Liver (tissue), 10 donors: ENCODE measurements at places on chromosomes 1 and 21. TPM values are rescaled to one million over a fixed set of nuclear protein-coding genes. Genes with fewer than 3 reads are reported as not detected.

The NPHS2 gene
- total RNA-seq = not detected

The FNDC5 gene
- total RNA-seq = 2.5 TPM

The EPS8L3 gene
- total RNA-seq = 0.09 TPM

The PBXIP1 gene
- total RNA-seq = 24.6 TPM

GRCh38 chr1:119564548-119564947, 57.5 kb downstream of the HSD3B1 start:
- no peaks in the 10 kb centered on the region for H3K27me3 ChIP-seq
- no peaks in the 10 kb centered on the region for H3K36me3 ChIP-seq
- no peak for DNase-seq
- no peak overlapping the region for H3K27ac ChIP-seq
- H3K4me1 ChIP-seq = no peaks in the 10 kb centered on the region

- no peaks in the 10 kb centered on the region for H3K4me1 ChIP-seq
- no peaks in the 10 kb centered on the region for H3K36me3 ChIP-seq
- no peaks in the 10 kb centered on the region for H3K27me3 ChIP-seq
- no peak overlapping the region for H3K27ac ChIP-seq
- DNase-seq = no peak
Observed at GRCh38 chr1:145889722-145890121, 4.1 kb upstream of the ANKRD35 start.

- no peaks in the 10 kb centered on the region for H3K36me3 ChIP-seq
- H3K27me3 ChIP-seq = no peaks in the 10 kb centered on the region
- no peak overlapping the region for H3K27ac ChIP-seq
- no peak overlapping the region for H3K4me3 ChIP-seq
- no peak for DNase-seq
Observed at GRCh38 chr1:72062584-72062983, 219.8 kb downstream of the NEGR1 start.
